ENCODE measurements at places on chromosomes 5 and 9.

DNA sequence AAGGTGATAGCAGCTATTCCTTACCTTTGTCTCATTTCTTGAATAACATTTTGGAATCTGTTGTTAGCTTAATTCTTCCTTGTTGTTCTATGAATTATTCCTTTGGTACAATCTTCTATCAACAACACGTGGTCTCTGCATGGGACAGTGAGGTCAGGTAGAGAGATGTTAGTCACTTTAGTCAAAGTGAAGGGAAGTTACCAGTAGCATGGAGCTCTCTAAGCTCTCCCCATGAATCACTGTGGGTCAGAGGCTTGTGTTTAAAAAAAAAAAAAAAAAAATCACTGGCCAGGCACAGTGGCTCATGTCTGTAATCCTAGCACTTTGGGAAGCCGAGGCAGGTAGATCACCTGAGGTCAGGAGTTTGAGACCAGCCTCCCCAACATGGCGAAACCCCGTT is 116.0 kb downstream of the GOLPH3 start:
- no peak for DNase-seq
- H3K27ac ChIP-seq, result no peak overlapping the region
- H3K4me3 ChIP-seq, result no peak overlapping the region
- no peaks in the 10 kb centered on the region for H3K4me1 ChIP-seq
- no peaks in the 10 kb centered on the region for H3K27me3 ChIP-seq

- no peaks in the 10 kb centered on the region for H3K27me3 ChIP-seq
- H3K27ac ChIP-seq, result no peak overlapping the region
- 0 out of 2 replicates have a peak, but pooled peaks cover 1% of the 10 kb centered on the region for H3K4me1 ChIP-seq
- H3K4me3 ChIP-seq, result no peak overlapping the region
- H3K36me3 ChIP-seq, result no peaks in the 10 kb centered on the region
Observed at GRCh38 chr9:126419475-126419874, 92.8 kb downstream of the MVB12B start.

DNA sequence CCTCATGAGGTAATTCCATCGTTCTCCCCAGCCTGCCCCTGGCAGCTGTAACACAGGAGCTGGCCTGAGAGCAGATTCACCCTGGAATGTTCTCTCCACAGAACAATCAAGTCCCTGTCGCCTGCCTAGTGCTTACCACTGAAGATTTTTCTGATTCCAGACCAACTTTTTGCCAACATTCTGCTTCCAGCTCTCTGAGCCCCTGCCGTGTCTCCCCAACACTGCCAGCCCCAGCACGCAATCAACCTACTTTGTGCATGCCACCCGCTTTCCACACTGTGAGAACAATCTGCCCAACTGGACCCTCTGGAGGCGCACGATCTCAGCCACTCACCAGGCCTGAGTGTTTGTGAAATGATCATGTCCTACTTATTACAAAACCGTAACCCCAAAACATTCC is 62.6 kb downstream of the PSMB7 start:
- no peaks in the 10 kb centered on the region for H3K27me3 ChIP-seq
- peaks cover 44% of the 10 kb centered on the region for H3K36me3 ChIP-seq
- DNase-seq, result no peak

DNA sequence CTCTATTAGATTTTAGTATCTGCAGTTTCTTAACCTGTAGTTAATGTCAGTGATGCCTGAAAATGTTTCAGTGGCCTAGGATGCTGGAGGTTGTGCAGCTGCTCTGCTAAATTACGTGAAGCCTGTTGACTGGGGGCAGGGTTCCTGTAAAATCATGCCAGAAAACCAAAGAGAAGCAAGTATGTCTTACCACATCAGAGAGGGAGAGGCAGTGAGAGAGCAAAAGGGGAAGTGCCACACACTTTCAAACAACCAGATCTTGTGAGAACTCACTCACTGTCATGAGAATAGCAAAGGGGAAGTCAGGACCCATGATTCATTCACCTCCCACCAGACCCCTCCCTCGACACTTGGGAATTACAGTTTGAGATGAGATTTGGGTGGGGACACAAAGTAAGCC is 83.9 kb upstream of the CYLC2 start:
- no peak overlapping the region for H3K27ac ChIP-seq
- H3K4me1 ChIP-seq, result no peaks in the 10 kb centered on the region
- no peak overlapping the region for H3K4me3 ChIP-seq
- H3K36me3 ChIP-seq, result no peaks in the 10 kb centered on the region

DNA sequence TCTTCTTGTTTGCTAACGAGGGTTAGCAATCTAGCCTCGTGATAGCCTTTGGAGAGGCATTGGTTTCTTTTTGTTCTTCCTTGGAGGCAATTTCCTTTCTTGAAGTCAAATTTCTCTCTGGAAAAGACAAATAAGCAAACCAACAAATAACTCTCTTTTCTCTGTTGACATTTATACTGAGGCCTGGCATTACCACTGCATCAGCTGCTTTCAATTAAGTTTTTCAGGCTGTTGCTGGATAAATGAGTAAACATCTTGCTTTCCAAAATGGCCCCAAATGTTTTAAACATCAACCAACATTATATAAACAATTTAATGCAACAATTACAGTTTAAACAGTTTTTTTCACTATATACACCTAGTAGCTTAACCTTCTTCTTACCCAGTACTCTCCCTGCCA is 264.4 kb downstream of the HTR1A start:
- no peaks in the 10 kb centered on the region for H3K27me3 ChIP-seq
- no peaks in the 10 kb centered on the region for H3K4me1 ChIP-seq
- no peak for DNase-seq
- no peak overlapping the region for H3K27ac ChIP-seq
- H3K4me3 ChIP-seq, result no peak overlapping the region
